ENCODE measurements at places on chromosomes 4 and X. TPM values are rescaled to one million over a fixed set of nuclear protein-coding genes. Genes with fewer than 3 reads are reported as not detected.

DNA sequence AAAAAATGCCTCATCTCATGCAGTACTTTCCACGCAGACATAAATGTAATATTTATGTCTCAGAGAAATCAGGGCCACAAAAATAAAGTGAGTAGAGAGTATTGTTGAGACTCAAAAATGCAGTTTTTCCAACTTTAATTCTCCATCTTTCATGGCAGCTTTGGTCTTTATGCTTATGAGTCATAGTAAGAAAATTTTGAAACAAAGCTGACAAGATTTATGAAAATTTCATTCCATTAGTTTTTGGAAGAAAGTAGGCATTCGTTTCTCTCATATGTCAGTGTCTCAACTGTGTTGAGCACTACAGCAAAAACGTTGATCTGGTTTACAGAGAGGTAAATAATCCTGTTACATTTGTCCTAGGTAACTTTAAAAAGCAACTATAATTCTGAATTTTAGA, 656.8 kb downstream of the IQCM start:
- no peak for DNase-seq

GRCh38 chr4:124183926-124184325, 528.6 kb downstream of the ANKRD50 start:
- peak; percentile 55 for DNase-seq

GRCh38 chr4:165600959-165601683, 222.3 kb downstream of the CPE start:
- no peak for DNase-seq

DNA sequence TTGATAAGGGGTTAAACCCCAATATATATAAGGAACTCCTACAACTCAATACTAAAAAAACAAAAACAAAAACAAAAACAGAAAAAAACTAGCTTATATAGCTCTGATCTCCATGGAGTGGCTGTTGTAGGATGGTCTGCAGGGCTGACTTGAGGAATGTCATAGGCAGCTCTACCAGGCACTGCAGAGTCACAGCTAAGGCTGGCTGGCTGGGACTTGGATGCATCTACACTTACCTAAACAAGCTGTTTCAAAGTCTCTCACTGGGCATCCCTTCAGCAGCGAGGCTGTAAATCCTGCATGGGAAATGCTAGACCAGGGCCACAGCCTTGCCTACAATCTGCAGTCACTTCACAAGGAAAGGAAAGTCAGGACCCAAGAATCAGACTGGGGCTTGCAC, 61.3 kb downstream of the HOPX start:
- DNase-seq: no peak

DNA sequence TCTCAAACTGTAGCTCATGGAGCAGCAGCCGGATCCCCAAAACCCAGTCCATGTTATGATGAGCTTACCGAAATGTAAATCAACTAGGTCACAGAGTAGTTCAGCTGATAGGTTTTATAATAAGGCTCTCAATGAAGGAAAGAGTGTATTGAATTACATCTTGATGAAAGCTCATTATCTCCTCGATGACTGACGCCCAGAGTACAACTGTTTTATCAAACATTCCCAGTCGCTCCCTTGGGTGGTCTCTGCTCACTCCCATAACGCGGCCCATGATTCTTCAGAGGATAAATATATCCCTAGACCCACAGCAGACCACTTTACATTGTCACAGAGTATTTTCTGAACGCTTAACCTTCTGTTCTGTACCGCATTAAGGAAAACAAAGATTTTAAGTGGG, 452.3 kb upstream of the GALNT7 start:
- no peak for DNase-seq

The KLF3 gene
- 8.4 TPM for total RNA-seq

The SLAIN2 gene
- total RNA-seq: 25.8 TPM

The AMBN gene
- not detected for total RNA-seq

The CXorf51B gene
- not detected for total RNA-seq

The ARHGEF38 gene
- total RNA-seq: not detected

The GPC3 gene
- not detected for total RNA-seq

Data from LHCN-M2 (cell line).